Tongue (tissue), 3 donors: ENCODE measurements at places on chromosomes 7 and 10.

DNA sequence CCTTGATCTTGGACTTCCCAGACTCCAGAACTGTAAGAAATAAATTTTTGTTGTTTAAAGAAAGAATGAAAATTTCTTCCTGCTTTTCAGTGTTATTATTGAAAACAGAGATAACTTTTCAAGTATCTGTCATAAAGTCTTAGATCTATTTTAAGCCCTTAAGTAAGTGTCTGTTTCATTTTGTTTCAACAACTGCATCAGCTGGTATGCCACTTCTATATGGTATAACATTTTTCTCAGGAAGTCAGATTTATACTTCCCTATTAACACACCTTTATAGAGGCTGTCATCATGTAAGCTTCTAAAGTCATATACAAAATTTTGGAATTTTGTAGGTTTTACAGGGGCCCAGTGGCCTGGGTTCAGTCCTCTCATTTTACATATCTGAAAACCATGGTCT is 24.4 kb downstream of the RALA start:
- no peak for DNase-seq

DNA sequence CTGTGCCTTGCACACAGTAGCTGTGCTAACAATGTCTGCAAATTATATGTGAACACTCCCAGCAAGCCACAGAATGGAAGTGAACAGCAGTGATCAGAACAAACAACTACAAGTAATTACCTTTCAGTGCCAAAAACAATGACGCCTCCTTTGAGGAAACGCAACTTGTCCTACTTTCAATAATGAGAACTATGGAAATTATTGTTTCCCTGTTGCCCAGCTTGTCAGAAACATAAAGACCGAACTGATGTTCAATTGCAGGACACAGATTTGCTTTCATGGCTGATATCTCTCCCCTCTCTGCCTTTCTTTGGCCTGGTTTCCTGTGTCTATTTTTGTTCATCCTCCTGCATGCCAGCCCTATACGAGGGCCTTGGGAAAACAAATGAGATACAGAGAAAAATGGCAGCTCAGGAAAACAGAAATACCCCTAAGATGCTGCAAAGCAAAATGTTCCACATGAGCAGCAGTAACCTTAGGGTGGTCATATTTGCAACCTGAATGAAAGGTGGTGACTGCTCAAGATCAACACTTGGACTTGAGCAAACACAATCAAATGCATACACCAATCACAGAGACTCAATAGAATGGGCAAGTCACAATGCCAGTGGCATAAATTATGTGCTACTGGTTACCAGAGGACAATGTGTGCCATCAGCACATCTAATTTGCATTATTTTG is 26.8 kb downstream of the COBL start:
- no peak for DNase-seq

GRCh38 chr10:51860257-51860656 is 160.9 kb upstream of the CSTF2T start:
- DNase-seq = peak; percentile 43

GRCh38 chr7:80232979-80233724 is 98.5 kb downstream of the GNAI1 start:
- DNase-seq = no peak

DNA sequence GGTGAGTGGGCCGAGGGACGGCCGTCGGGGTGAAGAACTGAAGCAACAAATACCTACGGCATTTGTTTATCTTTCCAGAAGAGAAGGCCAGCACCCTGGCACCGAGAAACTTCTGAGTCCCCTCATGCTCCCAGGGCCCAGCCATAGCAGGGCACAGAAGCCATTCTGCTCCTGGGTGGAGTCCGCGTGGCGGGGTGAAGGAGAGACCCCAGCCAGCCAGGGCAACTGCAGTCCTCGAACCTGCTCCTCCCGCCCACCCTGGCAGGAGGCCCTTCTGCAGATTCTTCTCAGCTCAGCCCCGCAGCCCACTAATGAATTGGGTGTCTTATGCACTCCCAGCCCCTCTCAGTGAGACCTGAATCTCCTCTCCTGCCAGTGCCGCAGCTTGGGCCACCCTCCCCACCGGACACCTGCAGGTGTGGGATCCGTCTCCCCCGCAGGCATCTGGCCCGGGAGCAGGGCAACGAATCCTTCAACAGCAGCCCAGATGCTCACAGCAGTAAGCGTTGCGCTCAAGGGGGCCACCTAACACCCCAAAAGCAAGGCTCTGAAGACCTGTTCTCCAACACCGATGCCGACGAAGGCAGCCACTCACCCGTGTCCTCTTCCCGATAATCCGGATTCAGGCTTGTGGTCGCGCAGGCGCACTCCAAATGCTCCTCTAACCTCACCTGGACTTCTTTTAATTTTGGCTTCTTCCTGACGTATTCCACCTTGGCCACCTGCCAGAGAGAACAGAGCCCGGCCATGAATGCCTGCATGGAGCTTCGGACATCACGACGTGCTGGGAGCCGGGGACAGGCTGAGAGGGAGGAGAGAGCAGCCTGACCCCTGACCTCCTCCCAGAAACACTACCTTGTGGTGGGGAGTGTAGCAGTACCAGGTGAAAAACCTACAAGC is 18.9 kb downstream of the PDGFA start:
- DNase-seq = no peak

DNA sequence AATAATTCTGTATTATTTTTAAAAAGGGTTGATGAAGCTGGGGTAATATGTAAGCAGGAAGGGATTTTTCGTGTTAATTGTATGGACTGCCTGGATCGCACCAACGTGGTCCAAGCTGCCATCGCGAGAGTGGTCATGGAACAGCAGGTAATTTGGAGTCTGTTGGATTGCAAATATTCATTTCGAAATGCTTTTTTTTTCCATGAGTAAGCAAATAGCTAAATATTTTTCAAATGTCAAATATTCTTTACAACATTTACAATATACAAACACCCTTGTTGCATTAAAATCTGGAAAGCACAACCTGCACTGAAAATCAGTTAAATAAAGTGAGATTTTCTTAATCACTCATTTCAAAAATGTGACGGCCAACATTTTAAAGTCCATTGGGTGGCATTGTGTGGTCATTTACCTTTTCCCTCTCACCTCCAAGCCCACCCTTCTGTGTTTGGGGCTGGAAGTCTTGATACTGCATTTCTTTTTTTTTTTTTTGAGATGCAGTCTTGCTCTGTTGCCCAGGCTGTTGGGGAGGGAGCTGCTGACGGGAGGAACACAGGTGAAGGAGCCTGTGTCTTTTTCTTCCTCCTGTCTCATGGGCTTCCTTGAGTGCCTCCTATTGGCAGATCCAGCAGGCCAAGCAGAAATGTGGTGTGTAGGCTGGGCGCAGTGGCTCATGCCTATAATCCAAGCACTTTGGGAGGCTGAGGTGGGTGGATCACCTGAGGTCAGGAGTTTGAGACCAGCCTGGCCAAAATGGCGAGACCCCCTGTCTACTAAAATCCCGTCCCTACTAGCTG is 66.1 kb downstream of the MCMBP start:
- DNase-seq = no peak

GRCh38 chr7:139618482-139619366 is 95.2 kb downstream of the CLEC2L start:
- peak; percentile 50 for DNase-seq

DNA sequence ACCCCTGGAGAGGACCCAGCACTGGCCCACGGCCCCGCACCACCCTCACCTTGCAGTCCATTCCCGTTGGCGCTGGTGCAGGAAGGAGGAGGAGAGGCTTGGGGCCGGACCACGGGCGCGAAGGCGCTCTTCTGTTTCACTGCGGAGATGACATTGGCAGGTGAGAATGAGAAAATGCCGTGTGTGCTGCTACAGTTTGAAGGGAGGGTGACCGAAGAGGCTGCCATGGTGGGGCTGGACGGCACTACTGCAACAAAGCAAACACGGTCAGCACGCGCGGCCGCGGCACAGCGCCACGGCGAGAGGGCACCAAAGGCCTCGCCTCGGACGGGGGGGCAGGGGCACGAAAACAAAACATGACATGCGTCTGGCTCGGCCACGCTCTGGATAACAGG is 123.9 kb downstream of the EBF3 start:
- DNase-seq = no peak

DNA sequence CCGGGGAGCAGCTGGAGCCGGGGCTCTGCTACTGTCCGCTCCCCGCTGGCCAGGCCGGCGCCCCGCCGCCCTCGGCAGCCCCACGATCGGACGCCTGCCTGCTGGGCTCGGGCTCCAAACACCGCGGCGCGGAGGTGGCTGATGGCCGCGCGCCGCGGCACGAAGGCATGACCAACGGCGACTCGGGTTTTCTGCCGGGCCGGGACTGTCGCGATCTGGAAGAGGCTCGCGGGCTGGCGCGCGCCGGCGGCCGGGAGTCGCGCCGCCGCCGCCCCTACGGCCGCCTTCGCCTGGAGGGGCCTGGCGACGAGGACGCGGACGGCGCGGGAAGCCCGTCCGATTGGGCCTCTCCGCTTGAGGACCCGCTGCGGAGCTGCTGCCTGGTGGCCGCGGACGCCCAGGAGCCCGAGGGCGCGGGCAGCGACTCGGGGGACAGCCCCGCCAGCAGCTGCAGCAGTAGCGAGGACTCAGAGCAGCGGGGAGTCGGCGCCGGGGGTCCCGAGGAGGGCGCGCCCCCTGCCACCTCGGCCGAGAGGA is 570 bp downstream of the TBC1D12 start:
- DNase-seq = peak; percentile 57

DNA sequence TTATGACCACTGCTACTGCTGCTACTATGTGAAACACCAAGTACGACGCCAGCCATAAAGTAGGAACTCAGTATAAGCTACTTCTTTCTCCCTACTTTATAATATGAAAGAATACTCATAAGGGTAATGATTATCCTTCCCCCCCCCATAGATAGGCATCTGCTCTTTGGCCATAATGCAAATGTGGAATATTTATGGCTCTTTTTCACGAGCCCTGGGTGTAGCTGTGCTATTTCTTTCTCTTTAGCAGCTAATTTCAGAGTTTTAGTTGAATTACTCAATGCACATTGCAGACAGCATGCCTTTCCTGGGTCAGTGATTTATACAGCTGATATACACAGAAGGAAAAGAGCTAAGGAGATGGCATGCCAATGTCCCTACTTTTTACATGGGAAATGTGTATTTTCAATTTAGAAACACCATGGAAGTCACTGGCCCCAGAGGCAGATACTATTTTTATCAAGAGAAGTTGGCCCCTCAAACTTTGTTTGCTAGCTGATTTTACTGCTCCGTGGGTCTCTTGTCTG is 234.1 kb upstream of the KIAA1217 start:
- no peak for DNase-seq

- DNase-seq = peak; percentile 68
Observed at GRCh38 chr7:69078997-69079769, 519.1 kb upstream of the AUTS2 start.

DNA sequence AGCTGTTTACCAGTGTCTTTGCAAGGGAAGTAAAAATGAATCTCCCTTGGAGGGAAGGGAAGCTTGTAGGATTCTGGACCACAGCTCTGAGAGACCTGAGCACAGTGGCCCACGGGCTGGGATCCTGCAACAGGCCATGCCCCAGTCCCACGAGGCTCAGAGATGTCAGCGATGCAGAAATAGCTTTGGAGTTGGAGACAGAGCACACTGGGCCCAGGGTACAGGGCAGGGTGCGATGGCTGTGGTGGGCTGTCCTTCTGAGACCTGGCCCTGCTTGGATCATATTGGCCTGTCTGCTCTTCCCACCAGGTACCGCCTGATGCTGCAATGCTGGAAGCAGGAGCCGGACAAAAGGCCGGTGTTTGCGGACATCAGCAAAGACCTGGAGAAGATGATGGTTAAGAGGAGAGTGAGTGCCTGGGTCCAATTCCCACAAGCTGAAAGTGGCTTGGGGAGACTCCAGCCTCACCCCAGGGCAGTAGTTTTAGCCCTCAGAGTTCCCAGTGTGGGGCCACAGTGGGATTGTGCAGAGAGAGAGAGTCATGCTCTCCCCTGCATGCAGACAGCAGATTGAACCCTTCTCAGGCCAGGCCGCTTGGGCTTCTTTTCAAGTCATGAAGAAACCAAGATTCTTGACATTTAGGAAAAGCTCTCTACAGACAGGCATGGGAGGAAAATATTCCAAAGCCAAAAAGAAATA is 13.5 kb upstream of the CSGALNACT2 start:
- DNase-seq = no peak

GRCh38 chr7:7576344-7576743 is 9.7 kb downstream of the MIOS start:
- no peak for DNase-seq

- no peak for DNase-seq
Observed at GRCh38 chr7:50735333-50735732, 47.4 kb downstream of the GRB10 start.

DNA sequence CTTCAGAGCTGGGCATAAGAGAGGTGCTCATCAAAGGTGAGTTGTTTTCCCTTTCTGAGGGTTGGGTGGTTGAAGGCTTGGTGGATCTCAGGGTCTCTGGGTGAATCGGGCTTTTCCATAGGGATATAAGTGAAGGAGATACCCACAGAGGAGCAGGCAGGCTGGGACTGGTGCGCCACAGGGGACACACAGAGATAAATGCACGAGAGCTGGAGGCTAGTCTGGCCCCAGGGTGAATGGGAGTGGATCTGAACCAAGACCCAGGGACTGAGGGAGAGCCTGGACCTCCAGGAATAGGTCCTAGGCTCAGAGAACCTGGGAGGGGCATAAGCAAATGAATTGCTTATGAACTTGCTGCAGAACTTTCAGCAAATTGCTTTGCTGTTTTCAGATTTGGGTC is 61.5 kb downstream of the LRRC18 start:
- no peak for DNase-seq

- DNase-seq = peak; percentile 59
Observed at GRCh38 chr10:104925232-104925851, 284.3 kb downstream of the SORCS3 start.

GRCh38 chr7:104972500-104972899 is 41.5 kb upstream of the KMT2E start:
- DNase-seq = no peak

DNA sequence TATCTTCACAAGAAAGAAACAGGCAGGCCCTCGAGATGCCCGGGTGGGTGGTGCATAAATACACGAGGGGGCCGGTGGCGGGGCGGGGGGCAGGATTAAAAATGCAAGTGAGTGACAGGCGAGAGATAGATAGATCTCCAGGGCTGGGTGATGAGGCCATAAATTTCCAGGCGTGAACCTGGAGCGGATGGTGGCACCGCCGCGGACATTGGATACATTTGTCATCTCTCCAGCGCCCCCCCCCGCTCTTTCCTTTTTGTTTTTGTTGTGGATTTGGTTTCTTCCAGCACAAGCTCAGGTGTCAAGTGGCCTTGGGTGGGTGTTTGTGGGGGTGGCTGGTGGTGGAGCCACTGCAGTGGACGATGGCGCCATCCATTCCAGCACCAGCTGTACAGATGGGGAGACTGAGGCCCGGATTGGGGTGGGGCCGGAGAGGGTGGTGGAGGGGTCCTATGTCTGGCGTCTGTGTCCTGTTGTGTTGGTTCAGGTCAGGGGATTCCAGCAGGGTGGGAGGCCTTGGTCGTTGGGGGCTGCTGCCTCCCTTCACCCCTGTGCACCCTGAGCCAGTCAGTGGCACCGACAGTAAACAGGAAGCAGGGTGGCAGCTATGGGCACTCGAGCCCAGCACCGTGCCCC is 2.9 kb downstream of the ELFN1 start:
- no peak for DNase-seq
